Inflammatory macrophage treated with lipopolysaccharide for 4 hours (primary cell): ENCODE measurements at places on chromosomes 3 and 15.
A peak's percentile ranks its signal among the peaks of the same experiment; 100 is the strongest.

DNA sequence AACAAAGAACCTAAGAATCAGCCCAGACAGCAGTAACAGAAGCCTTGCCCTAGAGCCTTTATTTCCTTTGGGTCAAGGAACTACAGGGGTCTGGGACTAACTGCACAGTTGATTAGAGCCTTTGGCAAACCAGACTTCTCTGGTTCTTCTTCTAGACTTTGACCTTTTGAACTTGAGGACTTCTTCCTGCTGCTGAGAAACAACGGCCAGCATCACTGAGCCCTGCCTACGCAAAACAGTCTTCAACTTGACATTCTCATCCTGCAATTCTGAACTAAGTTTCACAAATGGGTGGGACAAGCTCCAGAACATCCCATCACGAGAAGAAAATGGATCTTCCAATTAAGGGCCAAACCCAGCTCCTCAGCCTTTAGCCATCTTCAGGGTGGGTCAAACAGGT, 31.4 kb downstream of the CMTM6 start:
- DNase-seq = peak; percentile 74

DNA sequence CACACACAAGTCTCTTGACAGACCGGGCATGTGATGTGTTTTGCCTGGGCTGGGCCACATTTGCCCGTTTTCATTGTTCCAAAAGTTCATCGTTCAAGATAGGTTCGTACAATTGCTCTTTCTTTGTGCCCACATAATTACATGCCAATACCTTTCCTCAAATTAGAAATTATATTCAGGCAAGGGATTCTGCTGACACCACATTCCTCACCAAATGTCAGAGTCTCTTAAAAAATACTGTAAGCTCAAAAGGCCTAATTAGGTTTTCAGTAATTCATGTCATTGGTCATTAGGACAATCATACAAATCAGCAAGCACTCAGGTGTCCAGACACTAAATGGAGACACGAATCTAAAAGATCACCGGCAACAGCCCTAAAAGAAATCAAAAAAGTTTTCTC, 215.3 kb downstream of the ALCAM start:
- no peak for DNase-seq

DNA sequence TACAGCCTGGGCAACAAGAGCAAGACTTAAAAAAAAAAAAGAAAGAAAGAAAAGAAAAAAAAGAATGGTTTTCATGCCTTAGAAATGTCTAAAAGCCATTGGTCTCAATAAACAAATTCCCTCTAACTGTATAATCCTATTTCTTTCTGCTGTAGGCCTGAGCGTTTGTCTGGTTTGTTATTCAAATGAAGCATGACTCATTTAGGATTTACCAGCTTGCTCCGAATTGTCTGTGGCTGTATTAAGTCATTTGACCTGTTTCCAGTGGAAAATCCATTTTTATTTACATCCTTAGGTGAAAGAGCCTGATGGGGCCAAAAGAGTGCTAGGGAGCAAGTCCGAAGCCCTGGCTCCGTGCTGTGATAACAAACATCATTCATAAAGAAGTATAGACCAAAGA, 73.8 kb downstream of the BDH1 start:
- DNase-seq = no peak

DNA sequence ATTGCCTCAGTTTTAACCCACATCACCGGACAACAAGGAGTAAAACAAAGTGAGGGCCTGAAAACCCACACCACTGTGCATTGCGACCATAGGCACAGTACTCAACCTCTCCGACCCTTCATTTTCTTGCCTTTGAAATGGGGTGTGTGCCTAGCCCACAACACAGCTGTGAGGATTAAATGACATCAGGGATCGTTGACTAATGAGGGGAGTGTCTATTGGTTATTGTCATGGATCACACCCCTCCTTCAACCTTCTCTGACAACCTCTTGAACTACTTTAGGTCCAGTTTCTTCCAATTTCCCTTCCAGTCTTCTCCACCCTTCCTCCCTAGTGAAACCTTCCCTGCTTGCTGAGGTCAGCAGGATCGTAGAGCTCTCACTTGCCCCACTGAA, 89.5 kb downstream of the HES1 start:
- no peak for DNase-seq

GRCh38 chr3:98734735-98735134, 28.4 kb upstream of the ST3GAL6 start:
- no peak for DNase-seq

DNA sequence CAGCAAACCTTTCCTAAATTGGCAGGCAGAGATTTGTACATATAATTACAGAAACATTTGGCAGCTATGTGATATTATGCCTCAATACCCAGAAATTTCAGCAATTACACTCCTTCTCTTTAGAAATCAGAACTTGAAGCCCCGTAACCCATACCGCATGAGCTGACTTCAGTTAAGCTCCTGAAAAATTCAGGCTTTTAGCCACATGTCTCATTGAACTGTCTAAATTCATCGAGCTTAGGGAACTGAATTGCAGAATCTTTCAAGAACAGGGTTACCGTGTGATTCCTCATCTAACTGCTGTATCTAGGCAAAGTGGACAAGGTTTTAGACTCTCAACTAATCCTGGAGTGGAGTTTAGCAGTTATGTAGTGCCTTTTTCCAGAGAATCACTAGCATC, 333.0 kb downstream of the EPHA3 start:
- no peak for DNase-seq

- peak; percentile 75 for DNase-seq
These were observed 24.1 kb downstream of the POPDC2 start for GRCh38 chr3:119636249-119636648.

- DNase-seq = peak; percentile 29
These were observed 17.1 kb downstream of the PML start for GRCh38 chr15:74011610-74012009.

- DNase-seq = peak; percentile 59
These were observed 538 bp downstream of the ATOSA start for GRCh38 chr15:52678468-52679231.

- DNase-seq = no peak
These were observed 12.5 kb downstream of the GSK3B start for GRCh38 chr3:120081719-120082118.

DNA sequence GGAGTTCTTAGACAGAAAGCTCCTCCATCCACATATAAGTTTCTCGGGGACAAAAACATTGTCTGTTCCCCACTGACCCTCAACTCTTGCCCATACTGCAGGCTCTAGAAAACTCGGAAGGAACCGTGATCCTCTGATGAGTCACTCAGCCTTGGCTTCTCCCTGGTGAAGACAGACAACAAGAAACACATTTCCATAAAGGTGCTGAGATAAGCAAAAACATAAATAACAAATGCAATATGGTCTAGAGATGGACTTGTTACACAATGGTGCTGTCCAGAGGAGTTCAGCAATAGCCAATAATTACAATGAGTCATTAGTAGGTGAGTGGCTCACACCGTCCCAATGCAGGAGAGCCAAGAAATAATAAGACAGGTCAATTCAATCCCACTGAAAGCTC, 43.7 kb downstream of the MAGI1 start:
- DNase-seq = no peak

DNA sequence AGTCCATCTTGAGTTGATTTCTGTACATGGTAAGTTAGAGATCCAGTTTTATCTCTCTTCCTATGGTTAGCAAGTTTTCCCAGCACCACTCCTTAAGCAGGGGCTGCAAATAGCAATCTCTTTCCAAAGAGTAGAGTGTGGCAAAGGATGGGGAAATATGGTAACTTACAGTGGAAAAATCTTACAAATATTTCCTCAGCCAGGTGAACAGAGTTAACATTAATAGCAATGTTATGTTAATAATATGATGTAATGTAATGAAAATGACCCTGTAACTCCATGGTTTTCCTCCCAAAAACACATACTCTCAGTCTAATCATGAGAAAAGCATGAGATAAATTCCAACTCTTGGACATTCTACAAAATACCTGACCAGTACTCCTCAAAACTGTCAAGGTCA, 30.4 kb downstream of the FSIP1 start:
- DNase-seq = no peak

- DNase-seq = no peak
These were observed 41.4 kb downstream of the ATP8B4 start for GRCh38 chr15:50077651-50078050.

GRCh38 chr15:96046620-96047240, 283.8 kb upstream of the NR2F2 start:
- no peak for DNase-seq

DNA sequence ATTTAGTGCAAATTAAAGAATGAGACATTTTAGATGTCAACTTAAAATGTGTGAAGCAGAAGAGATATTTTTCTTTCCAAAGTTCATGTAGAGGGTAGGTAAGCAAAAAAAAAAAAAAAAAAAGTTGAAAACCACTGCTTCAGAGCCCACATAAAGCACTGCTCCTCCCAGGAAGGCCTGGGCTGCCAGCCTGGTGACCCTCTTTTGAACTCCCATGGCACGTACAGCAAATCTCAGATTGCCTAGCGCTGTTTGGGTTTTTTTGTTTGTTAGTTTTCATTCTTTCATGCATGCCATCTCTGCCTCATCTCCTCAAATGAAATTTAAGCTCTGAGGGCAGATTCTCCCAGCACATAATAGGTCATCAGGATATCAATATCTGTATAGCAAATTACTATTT, 120.1 kb downstream of the SRGAP3 start:
- DNase-seq = no peak

DNA sequence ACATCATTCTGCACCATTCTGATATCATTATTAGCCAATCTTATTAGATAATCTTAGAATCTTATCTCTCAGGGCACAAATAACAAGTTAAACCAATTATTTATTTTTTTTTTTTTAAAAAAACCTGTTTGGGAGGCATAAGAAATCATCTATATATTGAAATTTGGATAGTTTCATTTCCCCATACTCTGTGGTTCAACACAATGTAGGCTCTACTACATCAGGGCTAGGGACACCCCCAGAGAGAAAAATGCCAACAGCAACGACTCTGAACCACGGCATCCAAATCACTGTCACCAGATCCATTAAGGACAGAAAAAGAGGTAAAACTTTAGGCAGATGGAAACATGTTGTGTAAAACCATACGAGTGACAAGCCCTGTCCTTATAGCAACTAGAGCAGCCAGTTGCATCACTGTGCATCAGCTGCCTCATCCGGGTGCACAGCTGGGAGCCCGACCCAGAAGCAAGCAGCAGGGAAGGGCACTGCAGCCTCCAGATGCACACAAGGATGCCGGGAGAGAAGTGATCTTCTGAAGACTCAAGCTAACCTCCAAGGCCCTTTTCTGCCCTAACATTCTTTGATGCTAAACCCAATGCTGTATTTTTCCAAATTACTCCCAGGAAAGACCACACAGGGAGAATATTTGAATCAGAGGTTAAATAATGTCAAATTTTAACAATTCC, 381.1 kb downstream of the CTNNB1 start:
- DNase-seq = no peak

DNA sequence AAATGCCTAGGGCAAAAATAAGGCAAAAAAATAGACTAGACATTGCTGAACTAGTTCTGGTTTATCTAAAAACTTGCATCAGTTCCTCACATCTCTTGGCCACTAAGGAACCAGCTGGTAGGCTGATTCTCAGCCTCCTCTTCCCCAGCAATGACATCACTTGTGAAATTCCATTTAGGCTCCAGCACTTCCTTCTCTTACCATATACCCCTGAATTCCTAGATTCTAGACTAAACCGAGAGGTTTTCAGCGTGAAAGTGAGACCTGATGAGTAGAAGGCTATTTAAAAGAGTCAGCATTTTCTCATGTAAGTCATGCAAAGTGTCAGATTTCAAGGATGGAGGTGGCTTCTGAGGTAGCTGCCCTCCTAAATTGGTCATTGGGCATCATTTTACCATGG, 247.1 kb upstream of the CDIN1 start:
- no peak for DNase-seq

GRCh38 chr15:67501177-67501835, 19.6 kb upstream of the C15orf61 start:
- peak; percentile 25 for DNase-seq

DNA sequence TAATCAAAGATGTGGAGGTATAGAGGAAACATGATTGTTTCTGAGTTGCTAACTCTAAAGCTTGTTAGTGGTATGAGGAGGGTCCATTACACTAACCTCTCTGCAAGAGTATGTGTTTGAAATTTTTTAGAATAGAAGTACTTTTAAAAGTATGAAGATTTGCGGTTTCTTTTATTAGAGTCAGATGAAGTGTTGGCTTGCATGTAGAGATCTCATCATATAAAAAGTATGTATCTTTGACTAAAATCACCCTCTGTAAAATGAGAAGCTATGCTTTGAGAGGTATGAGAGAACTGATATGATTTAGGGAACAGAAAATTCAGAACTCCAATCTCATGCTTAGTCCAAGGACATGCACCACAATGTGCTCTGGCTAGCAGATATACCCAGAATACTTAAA, 140.4 kb upstream of the MBNL1 start:
- no peak for DNase-seq
